Upper lobe of right lung (tissue), 1 donor: ENCODE measurements at places on chromosomes 5 and 9. TPM values are rescaled to one million over a fixed set of nuclear protein-coding genes. Genes with fewer than 3 reads are reported as not detected.

DNA sequence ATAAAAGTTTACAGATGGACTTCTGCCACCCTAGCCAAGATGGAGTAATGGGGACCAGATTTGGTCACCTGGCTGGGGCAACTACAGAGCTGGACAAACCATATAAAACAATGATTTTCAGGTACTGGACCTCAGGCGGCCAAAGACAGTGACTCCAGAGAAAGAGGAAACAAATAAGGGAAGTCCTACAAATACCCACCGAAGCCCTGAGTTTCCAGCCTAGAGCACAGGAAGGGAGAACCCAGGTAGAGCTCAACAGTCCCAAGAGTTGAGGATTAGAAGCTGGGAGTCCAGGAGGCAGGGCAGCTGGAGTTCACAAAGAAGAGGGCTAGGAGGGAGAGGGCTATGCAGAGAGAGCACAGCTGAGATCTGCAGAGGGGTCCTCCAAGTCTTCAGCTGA is 106.7 kb upstream of the NR5A1 start:
- no peak for DNase-seq

DNA sequence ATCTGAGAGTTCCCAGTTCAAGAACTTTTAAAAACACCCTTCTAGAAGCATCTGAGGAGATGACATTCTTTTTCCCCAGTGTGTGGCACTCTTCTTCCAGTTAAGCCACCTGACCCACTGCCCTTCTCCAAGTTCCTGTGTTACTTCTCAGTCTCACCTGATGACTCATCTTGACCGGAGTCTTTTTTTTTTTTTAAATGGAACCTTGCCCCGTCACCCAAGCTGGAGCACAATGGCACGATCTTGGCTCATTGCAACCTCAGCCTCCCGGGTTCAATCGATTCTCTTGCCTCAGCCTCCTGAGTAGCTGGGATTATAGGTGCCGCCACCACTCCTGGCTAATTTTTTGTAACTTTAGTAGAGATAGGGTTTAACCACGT is 224.1 kb upstream of the DAB2 start:
- no peak for DNase-seq

GRCh38 chr9:37486616-37487548 is 1.1 kb downstream of the POLR1E start:
- no peak for DNase-seq

Gene CLIC3
- 80.7 TPM for total RNA-seq

Gene PDE6A
- 0.09 TPM for total RNA-seq
